Stimulated activated CD4-positive, alpha-beta T cell treated with anti-CD3 and anti-CD28 coated beads, Interleukin-1b, Interleukin-23, amount 100 ng/mL, for 1 hour (primary cell): ENCODE measurements at places on chromosomes 5 and 9.

GRCh38 chr9:19397845-19398244 lies 11.0 kb upstream of the ACER2 start:
- DNase-seq: no peak

DNA sequence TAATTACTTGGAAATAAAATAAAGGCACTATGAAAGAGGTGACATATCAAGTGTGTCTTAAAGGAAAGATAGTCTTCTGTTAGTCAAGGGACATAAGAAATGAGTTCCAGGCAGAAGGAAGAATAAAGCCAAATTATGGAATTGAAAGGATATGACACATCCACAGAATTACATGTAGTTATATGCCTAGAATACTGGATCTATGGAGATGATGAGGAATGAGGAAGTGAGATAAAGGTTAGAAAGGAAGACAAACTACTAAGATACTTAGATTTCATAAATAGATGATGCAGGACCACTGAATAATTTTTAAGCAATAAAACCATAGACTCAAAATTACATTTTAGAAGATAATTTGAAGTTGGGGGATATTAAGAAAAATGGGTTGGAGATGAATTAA lies 609.8 kb downstream of the PTPRD start:
- no peak for DNase-seq

GRCh38 chr9:136110082-136111061 lies 8.3 kb downstream of the TMEM250 start:
- no peak for DNase-seq

DNA sequence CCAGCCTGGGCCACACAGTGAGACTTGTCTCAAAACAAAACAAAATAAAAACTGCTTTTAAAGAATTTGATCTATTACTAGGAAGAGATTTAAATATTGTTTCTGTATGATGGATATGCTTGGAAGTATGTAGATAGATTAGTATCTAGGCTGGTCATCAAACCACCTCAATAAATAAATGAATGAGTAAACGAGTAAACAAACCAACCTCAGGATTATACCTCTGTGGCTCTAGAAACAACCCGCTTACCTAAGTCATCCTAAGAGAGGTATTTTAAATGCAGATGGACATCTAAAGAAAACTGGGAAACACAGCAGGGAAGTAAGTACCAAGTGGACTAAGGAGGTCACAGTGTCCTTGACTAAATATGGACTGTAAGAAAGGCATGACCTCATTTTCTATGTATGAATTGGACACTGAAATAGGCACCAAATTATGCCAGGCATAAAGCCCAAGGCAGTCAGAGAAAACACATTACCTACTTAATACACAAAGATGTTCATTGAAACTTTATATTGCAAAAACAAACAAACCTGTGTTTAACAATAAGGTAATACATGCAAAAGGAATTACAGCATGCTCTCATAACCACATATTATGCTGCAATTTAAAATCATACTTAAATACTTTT lies 7.3 kb downstream of the ANKH start:
- DNase-seq: no peak
